ENCODE measurements at places on chromosomes 16 and 17. TPM values are rescaled to one million over a fixed set of nuclear protein-coding genes. Genes with fewer than 3 reads are reported as not detected.
A peak's percentile ranks its signal among the peaks of the same experiment; 100 is the strongest.

DNA sequence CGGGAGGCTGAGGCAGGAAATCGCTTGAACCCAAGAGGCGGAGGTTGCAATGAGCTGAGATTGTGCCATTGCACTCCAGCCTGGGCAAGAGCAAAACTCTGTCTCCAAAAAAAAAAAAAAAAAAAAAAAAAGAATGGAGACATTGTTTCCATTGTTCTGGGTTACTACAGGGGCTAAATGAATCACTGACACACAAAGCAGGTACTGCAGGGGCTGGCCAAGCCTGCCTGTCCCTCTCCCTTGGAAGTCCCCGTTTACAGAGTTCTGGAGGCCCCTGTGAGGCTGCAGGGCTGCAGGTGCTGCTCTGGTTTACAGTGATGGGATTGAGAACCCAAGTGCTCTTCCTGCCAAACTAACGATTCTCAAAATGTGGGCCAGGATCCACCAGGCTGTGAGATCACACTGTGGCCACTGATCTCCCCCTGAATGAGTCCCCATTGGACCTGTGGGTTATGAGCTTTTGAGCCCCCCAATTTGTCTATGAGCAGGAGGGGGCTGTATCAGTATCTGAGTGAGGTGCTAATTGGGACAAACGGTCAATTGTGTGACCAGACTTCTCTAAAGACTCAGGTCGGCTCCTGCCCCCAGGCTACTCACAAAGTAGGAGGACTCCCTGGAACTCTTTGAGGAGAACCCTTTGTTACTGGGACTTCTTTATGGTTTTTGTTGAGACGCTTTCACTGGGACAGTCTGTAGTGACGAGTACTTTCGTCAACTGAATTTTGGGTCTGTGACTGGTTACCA lies 39.0 kb downstream of the DNAH17 start:
- no peaks in the 10 kb centered on the region for H3K36me3 ChIP-seq
- H3K4me3 ChIP-seq = no peak overlapping the region
- no peak for DNase-seq
- peaks cover 35% of the 10 kb centered on the region for H3K4me1 ChIP-seq
- H3K27ac ChIP-seq = peak overlapping the region; percentile 82

- no peak overlapping the region for H3K27ac ChIP-seq
- no peak for DNase-seq
- H3K27me3 ChIP-seq = no peaks in the 10 kb centered on the region
- no peak overlapping the region for H3K4me3 ChIP-seq
Observed at GRCh38 chr16:35908942-35909341, 2449.5 kb downstream of the TP53TG3F start.

DNA sequence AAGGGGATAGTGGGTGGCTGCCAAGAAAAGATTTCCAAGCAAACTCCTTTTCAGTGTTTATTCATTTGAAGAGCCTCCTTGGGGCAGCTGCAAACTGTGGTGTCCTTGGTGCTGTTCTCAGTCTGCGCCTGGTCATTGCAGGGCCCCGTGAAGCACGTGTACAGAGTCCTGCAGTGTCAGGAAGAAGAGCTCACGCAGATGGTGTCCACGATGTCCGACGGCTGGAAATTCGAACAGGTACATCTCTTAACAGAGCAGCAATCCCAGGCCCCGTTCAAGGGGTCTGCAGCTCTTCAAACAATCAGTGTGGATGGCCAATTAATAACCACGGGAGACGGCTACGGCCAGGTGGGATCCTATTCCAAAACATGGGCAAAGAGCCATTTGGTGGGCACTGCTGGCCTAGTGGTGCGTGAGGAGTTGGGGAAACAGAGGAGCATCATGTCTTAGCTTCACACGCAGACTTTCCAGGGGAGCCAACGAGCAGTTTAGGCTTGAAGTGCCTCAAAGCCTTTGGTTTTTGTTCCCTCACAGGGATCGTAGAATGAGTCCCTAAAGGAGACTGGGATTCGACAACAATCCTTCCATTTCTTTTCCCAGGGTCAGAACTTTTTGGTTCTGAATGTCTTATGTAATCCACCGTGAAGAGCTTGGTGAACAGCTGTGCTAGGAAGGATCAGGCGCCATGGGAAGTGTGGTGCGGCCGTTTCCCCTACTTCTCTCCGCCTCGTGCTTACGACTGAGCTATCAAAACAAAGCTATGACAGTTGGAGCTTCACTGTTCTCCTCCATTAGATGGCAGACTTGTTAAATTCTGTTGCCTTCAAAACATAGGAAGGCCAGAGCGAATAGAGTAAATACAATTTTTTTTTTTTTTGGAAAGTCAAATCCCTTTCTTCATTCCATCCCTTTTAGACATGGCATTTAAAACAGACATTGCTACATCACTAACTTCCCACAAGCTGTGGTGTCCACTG lies 12.6 kb downstream of the KCTD2 start:
- H3K4me3 ChIP-seq = no peak overlapping the region
- DNase-seq = no peak
- H3K27me3 ChIP-seq = no peaks in the 10 kb centered on the region
- no peak overlapping the region for H3K27ac ChIP-seq
- H3K36me3 ChIP-seq = peaks cover 3% of the 10 kb centered on the region

GRCh38 chr17:34820922-34821321 lies 140.3 kb downstream of the CCT6B start:
- peaks cover 52% of the 10 kb centered on the region for H3K27me3 ChIP-seq
- H3K4me3 ChIP-seq = no peak overlapping the region
- H3K36me3 ChIP-seq = peaks cover 8% of the 10 kb centered on the region
- H3K27ac ChIP-seq = peak overlapping the region; percentile 51
- DNase-seq = no peak

Gene ENKD1
- total RNA-seq = 6.8 TPM

GRCh38 chr17:2192367-2193057 lies 111.1 kb downstream of the SMG6 start:
- no peak overlapping the region for H3K4me3 ChIP-seq
- no peaks in the 10 kb centered on the region for H3K27me3 ChIP-seq
- peaks cover 10% of the 10 kb centered on the region for H3K36me3 ChIP-seq
- no peak overlapping the region for H3K27ac ChIP-seq
- DNase-seq = no peak
- peaks cover 47% of the 10 kb centered on the region for H3K4me1 ChIP-seq

Measured in T-helper 17 cell (primary cell).